ENCODE measurements at places on chromosomes 12 and 14.

DNA sequence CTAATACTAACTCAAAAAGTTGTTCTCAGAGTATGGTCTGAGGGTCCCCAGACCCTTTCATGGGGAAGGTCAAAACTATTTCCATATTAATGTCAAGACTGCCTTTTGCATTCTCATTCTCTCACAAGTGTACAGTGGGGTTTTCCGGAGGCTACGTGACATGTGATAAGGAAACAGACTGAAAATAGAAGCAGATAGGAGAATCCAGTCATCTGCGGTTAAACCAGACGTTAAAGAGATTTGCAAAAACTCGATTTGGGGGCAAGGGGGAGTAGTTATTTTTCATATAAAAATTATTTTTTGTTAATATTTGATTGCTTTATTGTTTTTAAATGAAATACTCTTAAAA, 1.0 kb upstream of the NAP1L1 start:
- no peak for DNase-seq

DNA sequence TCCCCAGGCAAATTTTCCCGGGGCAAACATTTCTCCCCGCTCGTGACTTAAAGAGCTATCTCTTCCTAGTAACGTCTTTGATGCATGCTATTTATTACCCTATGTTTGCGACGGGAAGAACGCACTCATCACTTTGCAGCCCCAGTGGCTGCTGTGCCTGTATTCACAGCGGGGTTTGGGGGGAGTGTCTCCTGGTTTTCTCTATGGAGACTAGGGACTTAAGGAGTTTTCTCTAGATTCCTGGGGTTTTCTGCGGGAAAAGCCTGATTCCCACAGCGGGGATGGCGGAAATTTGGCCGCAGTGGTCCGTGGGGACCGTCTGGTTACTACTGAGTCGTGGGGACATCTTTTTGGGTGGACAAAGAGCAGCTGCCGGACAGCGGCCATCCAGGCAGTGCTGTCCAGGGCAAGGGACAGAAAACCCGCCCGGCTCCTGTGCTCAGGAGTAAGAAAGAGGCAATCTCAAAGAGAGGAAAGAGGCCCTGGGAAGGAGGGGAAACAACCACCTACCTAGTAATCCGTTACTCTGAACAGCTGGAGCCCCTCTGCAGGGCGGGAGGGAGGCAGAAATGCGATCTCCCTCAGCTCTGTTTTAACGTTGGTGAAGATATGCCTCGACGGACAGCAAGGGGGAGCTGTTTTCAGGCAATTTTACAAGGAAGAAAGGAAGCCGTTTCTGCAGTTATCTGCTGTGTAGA, 771 bp upstream of the AVPR1A start:
- no peak for DNase-seq

GRCh38 chr12:120639771-120640721, at the start of gene CABP1:
TSS of gene CABP1 (plus strand) at chr12:120640626. CDS start at chr12:120640686, 60 bp downstream.
- peak; percentile 60 for DNase-seq

- no peak for DNase-seq
Observed at GRCh38 chr14:73759183-73759713, 45.1 kb upstream of the PNMA1 start.

- no peak for DNase-seq
Observed at GRCh38 chr12:11651381-11651780, 1.9 kb downstream of the ETV6 start.

DNA sequence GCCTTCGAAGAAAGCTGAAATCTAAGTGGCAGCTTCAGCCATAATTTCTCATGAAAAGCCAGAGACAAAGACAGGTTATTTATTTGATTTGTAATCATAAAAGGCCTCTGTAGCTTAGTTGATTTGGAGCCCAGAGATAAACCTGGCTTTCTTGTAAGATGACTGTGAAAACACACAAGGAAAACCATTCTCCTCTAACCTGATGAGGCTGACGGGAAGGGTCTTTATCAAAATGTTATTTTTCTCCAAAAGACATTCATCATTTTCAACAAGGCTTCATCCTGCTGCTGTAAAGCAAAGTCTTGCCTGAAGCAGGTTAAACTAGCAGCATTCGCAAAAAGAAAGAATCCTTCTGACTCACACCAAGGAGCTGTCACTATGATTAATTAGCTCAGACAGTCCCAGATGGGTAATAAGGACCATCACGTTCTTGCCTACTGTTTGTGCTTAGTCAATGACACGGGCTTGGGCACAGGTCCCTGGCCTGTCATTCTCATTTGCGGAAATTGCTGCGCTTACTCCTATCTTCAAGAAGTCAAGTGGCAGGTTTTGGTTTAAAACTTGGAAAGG, 286.6 kb downstream of the C12orf75 start:
- DNase-seq = no peak

DNA sequence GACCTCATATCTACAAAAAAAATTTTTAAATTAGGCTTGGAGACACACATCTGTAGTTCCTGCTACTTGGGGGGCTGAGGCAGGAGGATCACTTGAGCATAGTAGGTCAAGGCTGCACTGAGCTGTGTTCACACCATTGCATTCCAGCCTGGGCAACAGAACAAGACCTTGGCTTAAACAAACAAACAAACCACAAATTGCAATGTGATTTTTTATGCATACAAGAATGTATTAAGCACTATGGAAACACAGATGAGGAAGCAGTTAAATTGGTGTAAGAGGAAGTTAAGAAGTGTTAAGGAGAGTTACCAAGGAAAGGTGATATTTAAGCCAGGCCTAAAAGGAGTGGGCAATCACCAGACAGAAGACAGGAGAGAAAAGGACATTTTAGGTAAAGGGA, 83.6 kb upstream of the HECTD1 start:
- DNase-seq = no peak

- no peak for DNase-seq
Observed at GRCh38 chr14:96126339-96126782, 78.3 kb upstream of the BDKRB2 start.

GRCh38 chr14:23301969-23302289, 730 bp downstream of the PPP1R3E start:
- no peak for DNase-seq

GRCh38 chr12:3837049-3837448, 36.1 kb downstream of the PARP11 start:
- no peak for DNase-seq

GRCh38 chr14:81682701-81683100, 149.0 kb upstream of the SEL1L start:
- DNase-seq = no peak

GRCh38 chr12:114799574-114800487, 115.9 kb upstream of the TBX3 start:
- no peak for DNase-seq

DNA sequence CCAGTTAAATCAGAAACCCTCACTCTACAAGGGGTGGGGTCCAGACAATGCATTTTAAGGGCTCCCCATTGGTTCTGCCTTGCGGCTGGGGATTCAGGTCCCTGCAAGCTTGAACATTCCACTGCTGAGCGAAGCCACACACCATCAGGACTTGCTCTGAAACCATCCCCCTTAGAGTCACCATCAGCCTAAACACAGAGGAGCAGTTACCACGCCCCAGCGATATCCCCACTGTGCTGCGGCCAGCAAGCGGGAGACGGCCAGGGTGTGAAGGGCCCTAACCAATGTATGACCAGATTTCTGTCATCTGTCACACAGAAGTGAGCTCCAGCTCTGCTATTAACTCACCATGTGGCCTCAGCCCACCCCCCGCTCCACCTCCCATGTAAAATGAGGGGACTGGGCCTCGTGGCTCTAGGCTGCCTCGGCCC, 29.7 kb downstream of the CCDC88C start:
- DNase-seq = no peak

GRCh38 chr14:31118892-31119291, 88.7 kb downstream of the HECTD1 start:
- no peak for DNase-seq

DNA sequence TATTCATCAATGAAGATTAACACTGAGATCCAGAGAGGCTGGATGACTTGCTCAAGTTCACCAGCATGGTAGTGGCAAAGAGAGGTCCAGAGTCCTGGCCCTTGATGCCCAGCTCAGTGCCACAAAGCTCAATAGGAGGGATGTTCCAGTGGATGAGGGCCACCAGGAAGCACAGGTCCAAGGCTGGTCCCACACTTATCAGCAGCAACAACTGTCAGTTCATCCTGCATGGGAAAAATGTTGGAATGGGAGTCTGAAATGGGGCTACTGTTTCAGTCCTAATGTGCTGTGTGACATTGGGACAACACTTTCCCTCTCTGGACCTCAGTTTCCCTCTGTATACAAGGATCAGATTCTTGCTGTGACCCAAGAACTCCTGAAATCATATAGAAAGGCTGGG, 11.2 kb downstream of the SERPINA5 start:
- no peak for DNase-seq
